ENCODE measurements at places on chromosomes 1 and 21.

- no peak for DNase-seq
Observed at GRCh38 chr1:150082494-150082893, 14.9 kb downstream of the VPS45 start.

- no peak for DNase-seq
Observed at GRCh38 chr1:51627672-51628071, 10.8 kb downstream of the OSBPL9 start.

GRCh38 chr21:28342212-28342810 is 650.4 kb downstream of the LTN1 start:
- DNase-seq: no peak

- no peak for DNase-seq
Observed at GRCh38 chr21:16597753-16598152, 868.0 kb downstream of the USP25 start.

DNA sequence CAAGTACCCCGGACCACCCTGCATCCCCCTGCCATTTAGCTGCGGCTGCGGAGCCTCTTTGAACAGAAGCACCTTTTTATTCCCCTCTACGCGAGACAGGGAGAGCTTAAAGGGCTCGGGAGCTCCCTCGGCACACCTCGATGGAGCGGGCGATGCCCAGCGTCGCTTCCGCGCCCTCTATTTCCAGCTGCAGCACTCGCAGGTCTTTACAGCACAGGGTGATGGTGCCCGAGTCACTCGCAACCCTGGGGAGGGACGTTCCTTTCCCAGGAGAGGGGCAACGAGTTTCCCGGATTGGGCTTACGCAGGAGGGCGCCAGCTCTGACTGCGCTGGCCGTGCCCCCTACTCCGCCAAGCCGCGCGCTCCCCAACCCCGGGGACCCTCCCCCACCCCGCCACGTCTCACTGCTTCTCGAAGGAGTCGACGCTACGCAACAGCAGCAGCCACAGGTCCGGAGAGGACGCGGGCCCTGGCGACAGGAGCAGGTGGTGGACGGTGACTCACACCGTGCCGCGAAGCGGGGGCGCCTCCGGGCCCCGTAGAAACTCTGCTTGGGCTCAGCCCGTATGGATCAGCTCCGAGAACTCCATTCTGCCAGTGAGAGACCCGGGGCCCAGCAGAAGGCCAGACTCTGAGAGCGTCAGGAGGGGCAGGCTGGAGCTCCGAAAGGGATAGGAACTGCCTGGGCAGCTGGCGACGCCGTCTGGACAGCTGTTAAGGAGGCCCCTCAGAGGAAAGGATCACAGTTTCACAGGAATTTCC is 5.8 kb upstream of the FAM167B start:
- DNase-seq: peak; percentile 69

GRCh38 chr1:75612976-75613375 is 2.1 kb upstream of the SLC44A5 start:
- DNase-seq: no peak
